Choroid plexus epithelial cell (primary cell): ENCODE measurements at places on chromosomes 1 and 21.

DNA sequence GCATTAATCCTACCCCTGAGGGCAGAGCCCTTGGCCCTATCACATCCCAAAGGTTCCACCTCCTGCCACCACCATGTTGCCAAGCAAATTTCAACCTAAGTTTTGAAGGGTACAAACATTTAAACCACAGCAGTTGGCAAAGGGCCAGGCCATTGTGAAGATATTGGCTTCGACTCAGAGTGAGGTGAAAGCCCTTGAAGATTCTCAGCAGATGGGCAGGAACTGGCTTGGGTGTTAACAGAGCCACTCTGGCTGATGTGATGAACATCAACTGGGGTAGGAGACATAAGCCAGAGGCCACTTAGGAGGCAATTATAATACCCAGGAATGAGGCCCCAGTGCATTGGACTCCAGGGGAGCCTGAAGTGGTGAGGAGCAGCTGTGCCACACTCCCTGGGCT lies 207.7 kb upstream of the KAZN start:
- no peak for DNase-seq

DNA sequence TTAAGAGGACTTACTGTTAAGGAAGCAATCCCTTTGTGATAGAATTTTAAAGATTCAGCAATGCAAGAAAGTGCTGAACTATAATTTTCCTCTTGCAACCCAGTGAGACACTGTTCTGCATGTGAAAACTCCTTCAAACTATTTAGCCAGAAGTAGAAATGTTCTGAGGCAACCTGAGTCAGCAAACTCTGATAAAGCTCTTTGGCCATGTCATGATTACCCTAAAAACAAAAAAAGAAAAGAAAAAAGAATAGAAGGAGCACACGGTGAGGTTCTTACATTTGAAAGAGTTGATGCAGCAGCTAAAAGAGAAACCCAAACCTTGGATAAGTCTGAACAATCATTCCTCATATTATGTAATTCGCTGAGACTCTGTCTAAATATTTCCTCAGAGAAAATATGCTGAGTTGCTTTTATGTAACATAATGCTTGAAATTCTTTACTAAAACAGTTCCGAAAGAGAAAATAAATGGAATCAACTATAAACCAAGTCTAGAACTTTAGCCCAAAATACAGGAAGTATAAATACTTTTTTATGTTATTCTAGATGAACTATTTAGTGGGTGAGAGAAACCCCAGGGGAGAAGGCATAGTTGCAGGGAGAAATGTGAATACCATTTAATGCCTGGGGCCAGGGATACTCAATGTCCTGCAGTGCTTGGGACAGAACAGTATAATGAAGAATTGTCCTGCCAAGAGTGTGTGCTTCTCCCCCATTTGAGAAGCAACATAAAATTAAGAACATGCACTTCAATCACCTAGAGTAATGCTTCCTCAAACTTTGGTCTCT lies 60.0 kb downstream of the INTS7 start:
- peak; percentile 47 for DNase-seq

- no peak for DNase-seq
Measured at GRCh38 chr1:21362096-21362495, 71.8 kb upstream of the ECE1 start.

- DNase-seq, result no peak
Measured at GRCh38 chr1:246193537-246193936, 313.5 kb downstream of the SMYD3 start.

DNA sequence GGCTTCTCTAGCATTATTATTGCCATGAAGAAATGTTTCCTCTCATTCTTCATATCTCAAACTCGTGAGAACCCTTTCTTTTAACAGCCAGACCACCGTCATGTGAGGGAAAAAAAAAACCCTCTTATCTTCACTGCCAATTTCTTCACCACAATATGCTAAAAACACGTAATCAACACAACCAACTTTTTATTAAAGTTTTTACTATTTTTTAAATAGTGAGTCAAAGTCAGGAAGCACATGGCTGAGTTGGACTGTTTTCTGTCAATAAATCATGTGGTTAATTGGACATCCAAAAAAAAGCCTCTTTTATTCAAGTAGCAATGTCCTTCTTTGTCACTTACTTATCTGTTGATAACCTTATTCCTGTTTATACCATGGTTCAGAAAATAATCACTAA lies 55.9 kb upstream of the SAMD13 start:
- no peak for DNase-seq

- no peak for DNase-seq
Measured at GRCh38 chr1:35674111-35674510, 32.8 kb upstream of the PSMB2 start.

GRCh38 chr1:93692026-93692425 lies 10.4 kb upstream of the BCAR3 start:
- no peak for DNase-seq

DNA sequence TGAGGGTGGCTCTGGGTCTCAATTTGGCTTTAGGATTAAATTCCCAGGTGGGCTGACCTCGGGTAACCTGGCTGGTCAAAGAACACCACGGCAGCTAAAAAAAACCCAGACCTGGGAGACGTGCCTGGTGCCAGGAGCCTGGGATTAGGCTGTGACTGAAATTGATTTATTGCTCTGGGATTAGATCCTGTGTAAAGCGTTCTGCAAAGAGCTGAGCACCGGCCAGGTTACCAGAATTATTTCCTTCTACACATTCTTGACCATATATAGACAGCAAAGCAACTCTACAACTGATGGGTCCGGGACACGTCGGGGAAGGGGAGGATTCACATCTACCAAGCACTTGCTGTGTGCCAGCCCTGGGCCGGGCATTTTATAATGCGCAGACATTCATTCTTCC lies 45.2 kb downstream of the TMCO4 start:
- DNase-seq, result no peak

DNA sequence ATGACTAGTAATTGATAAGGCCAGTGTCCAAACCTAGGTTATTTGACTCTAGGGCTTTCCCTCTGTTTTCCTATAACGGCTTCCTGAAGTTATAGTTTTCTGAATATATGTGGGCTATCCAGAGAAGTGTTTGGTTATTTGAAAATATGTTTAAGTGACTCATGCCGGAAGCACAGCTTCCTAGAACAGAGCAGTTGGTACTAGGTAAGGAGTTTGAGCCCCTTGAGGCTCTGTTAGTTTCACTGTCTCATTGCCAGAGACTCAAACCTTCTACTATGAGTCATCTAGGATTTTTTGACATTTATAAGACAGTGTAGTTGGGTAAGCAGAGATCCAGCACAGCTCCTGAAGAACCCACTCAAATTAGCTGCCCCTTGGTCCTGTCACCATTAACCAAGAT lies 27.1 kb upstream of the LEPR start:
- peak; percentile 49 for DNase-seq

DNA sequence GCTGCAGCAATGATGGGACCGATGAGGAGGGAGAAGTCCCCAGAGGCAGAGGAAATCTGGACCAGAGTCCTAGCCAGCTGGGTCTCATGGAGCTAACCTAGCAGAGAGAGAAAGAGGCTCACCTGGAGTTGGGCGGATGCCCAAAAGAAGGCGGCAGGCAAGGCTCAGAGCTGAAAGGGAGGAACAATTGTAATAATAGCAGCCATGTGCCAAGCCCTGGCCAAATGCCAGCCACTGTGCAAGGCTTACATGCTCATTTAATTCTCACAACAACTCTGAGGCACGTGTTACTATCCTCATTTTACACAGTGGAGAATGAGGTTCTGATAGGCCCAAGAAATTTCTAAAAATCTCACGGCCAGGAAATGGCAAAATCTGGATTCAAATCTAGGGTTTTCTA lies 50.0 kb upstream of the ZNF648 start:
- DNase-seq, result no peak

DNA sequence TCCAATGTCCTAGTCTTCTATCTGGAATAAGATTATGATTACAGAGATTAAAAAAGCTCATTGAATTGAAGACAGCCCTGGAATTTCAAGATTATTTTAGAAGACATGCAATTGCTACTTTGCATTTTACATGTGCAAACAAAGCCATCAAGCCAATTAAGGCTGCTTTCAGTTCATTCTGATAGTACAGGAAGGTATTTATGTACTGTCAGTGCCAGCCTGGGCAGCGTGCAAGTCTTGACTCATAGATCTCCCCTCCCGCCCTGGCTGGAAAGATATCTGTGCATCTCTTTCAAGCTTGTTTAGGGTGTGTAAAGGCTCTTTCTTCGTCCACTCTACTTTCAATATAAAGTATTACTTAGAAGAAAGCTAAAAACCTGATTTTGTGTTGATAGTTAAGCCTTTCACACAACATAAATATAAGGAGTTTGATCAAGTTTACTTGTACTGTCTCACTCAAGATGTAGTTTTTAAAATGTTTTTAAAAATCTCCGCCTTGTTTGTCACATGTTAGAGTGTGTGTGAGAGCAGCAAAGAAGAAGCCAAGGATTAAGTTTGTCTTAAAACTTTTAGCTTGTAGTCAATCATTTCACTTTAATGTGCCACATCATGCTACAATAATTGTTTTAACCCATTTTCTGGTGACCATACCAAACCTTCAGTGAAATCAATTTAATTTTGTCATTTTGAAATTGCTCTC lies 13.6 kb upstream of the LYPLAL1 start:
- no peak for DNase-seq

DNA sequence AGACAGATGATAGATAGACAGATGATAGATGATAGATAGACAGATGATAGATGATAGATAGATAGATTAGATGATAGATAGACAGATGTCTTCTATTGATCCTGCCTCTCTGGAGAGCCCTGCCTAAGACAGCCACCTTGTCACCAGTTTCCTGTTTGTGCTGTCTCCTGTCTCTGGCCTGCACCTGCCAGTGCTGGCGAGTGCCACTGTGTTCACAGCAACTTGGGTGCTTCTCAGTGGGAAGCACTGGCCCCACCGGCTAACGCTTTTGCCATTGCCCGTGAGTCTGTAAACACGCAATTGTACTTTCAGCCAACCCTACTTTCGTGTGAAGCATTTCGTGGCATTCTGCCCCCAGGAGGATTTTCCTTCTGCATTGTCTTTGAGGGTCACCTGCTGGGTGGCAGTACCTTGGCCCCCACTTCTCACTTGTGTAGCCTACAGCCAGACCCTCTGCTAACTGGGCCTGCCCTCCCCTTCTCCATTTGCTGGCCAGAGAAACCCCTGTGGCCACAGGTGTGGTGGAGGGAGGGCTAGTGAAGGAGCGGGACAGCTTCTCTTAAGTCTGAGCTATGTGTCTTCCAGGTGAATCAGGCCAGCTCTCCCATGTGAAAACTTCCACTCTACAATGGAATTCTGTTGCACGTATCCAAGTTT lies 23.4 kb upstream of the PDE9A start:
- no peak for DNase-seq

DNA sequence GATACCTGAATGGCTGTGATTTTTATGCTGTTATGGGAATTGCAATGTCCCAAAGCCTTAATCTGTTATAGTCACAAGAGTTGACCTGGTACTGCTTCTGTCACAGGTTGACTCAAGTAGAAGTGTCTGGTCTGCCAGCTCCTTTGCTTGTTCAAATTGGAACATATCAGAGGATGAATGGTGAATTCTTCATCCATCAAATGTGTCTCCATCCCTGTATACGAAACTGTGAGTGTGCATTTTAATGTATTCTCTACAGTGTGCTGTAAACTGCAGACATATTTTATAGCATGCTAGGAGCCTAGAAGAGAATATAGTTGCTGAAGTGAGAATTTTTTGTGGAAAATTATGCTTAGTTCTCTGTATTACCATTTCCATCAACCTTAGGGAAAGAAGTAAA lies 608.4 kb downstream of the AMY1C start:
- no peak for DNase-seq

DNA sequence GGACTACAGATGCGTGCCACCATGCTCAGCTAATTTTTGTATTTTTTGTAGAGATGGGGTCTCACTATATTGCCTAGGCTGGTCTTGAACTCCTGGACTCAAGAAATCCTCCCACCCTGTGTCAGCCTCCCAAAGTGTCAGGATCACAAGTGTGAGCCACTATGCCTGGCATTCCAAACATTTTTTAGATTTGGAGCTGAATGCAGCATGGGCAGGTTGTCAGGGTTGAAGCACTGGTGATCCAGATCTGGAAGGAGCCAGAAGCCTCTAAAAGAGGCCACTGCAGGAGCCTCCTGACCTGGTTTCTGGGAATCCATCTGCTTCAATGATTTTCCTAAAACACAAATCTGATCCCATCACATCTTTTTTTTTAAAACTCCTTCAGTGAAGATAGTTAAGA lies 1.8 kb upstream of the CTPS1 start:
- no peak for DNase-seq

DNA sequence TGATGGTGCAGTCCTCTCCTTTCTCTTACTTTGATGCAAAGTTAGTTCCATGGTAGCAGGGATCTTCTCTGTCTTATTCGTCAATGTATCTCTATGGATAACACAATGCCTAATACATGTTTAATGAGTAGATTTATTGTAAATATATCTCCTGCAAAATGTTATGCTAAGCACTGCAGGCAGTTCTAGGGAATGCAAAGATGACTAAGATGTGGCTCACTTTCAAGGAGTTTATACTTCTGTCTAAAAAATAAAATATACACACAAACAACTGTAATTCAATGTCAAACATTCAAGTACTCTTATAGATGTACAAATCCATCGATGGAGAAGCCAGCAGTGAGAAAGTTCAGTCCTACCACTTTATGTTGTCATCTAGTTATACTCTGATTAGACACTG lies 194.3 kb downstream of the KCTD3 start:
- no peak for DNase-seq

GRCh38 chr1:233113009-233113879 lies 162.8 kb downstream of the NTPCR start:
- peak; percentile 100 for DNase-seq

DNA sequence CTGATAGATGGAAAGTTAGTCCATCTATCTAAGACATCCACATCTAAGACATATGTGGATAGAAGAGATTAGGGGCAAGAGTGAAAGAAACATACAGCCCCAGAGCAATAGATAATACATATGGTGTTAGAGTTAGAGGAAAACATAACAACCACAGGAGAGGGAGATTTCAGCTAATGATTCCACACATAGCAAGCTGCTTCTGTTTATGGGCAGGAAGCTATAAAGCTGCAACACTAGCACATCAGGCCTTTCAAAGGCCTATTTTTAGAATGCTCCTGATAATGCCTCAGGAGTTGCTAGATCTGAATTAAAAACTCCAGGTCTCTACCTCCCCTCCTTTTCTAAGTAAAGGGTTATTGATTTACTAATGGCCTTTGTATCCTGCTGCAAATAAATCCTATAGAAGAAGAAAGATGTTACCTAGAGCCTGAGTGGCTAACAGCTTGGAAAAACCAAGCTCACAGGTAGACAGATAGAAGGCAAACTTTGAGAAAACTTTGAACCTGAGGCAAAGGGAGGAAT lies 36.1 kb downstream of the BRINP2 start:
- no peak for DNase-seq

GRCh38 chr1:204317170-204317569 lies 42.6 kb downstream of the PLEKHA6 start:
- DNase-seq, result no peak

DNA sequence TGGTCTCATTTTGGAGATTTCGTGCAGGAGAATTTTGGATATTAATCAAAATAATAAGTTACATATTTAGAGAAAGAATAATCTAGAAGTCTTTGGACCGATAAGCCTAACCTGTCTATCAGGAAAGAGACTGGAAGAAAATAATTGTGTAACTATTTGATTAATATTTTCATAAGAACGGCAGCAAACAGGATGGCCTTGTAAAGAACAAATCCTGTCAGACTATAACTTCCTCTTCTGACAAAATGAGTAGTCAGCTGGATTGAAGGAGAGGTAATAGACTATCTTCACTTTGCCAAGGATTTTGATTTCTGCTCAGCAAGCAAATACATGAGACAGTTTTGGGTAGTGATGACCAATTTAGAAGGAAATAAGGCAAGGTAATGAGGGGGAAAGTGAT lies 12.7 kb upstream of the RYR2 start:
- DNase-seq, result no peak
